ENCODE measurements at places on chromosomes 5 and 9.

DNA sequence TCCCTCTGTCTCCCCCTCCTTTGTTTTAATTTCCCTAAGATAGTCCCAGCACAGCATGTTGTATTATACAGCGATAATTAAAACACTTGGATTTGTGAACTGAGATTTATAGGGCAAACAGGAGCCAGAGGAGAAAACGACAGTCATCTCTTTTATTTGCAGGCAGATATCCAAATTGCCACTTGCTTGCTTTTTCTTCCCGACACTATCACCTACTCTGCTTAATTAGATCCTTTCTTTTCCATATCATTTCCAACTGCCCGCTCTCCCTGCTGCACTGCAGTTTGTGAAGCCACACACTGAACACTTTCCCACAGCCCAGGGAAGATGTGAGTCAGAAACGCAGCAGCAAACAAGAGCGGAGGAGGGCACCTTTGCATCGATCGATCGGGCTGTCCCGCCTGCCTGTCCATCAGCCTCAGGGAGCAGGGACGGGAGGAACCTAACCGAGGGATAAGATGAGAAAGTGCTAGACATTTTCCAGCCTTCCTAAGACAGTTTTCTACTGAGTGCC is 35.8 kb upstream of the SPRY4 start:
- DNase-seq: peak; percentile 51

GRCh38 chr5:11191673-11192072 is 430.6 kb upstream of the DAP start:
- no peak for DNase-seq

DNA sequence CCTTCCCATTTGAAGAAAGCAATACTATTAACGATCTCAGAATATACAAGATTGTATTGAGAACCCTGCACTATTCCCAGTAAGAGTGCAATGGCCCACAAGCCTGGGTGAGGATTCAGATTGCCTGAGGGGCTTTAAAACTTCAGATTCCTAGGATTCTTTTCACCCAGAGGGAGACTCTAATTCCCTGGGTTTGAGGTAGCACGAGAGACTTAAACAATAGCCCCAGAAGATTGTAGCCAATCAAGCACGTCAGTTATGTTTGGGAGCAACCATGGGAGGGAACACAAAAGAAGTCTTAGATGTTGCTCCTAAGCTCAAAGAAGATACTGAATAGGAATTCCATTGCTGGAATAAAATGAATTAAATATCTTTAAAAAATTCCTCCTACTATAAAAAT is 17.9 kb downstream of the MRPS27 start:
- DNase-seq: peak; percentile 95

DNA sequence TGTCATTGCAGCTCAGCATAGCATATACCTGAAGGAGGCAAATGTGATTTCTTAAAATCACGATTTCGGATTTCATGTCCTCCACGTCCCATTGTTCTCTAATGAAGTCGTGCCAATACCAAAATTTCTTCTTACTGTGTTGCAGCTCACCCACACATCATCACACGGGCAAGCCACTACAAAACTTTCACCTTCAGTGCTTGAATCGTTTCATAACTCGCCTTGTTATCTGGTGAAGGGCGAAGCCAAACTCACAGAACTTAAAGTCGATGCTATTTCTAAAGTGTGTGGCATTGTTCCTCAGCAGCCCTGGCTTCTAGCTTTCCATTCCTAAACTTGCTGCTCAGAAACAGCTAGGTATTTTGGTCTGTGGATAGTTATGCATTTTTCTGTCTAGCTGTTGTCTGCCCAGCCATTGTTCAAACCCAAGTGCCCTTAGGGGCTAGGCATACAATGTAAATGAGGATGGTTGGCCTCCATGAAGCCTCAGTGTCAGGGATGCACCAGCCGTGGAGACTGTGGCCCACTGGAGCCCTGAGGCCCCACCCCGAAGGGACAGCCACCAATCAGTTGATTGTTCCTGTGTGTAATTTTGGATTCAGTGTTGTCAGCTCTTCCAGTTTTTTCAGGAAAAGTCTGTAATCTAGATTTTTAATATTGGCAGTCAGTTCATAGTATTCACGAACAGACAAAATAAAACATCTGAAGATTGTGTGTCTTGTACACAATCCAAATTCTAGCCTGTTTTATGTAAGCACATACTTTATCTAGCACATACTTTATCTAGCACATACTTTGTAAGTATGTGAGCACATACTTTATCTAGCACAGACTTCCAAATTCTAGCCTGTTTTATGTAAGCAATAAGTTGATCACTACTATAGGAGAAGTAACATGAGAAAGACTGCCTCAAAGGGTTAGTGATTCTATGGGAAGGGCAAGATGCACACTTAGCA is 112.8 kb downstream of the DAPK1 start:
- no peak for DNase-seq

- DNase-seq: no peak
Observed at GRCh38 chr5:132510076-132510475, 19.5 kb upstream of the IRF1 start.

- no peak for DNase-seq
Observed at GRCh38 chr5:74075501-74076484, 449.8 kb downstream of the ARHGEF28 start.

DNA sequence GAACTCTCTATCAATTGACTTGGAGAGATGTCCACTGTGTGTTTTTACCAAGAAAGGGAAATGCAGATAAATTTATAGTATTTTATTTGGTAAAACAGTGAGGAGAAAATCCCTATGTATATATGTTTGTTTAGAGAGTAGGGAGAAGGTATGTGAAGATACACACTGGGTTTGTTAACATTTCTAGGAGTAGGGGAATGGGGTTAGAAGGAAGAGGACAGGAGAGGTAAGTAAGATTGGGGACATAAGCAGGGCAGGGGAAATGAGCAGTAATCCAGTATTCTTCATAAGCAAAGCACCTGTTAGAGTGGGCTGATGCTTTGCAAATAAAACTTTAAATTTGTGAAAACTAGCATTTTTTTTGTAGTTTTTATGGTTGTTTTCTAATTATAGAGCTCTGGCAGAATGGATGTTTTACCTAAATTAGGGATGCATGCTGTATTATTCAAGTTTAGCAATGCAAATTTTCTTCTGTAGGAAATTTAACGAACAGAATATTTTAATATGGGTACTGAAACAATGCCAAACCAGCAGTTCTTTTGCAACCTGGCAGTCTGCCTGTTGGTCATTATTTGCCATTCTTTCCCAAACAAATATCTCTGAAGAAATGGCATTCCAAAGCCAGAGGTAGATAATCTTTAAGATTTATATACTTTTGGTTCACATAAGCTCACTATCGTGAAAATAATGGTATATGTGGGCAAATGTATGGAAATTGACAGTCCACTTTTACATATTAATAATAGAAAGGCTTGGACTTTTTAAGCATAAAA is 19.4 kb upstream of the DCP2 start:
- DNase-seq: no peak

DNA sequence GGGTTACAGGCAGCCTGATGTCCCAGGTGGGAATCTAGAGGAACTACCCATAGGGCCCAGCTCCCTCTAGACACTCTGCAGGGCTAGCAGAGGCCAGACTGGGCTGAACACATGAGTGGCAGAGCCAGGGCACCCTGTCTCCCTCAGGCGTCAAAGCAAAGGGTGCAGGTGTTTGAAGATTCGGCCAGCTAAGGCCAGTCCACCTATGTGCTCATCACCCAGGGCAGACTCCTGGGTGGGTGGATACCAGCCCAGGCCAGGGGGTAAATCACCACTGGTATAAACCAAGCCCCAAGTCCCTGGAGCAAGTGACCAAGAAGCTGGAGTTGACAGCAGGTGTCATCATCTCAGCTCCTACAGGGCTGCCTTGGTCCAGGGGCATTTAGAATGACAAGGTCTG is 3.4 kb downstream of the CCDC180 start:
- no peak for DNase-seq

DNA sequence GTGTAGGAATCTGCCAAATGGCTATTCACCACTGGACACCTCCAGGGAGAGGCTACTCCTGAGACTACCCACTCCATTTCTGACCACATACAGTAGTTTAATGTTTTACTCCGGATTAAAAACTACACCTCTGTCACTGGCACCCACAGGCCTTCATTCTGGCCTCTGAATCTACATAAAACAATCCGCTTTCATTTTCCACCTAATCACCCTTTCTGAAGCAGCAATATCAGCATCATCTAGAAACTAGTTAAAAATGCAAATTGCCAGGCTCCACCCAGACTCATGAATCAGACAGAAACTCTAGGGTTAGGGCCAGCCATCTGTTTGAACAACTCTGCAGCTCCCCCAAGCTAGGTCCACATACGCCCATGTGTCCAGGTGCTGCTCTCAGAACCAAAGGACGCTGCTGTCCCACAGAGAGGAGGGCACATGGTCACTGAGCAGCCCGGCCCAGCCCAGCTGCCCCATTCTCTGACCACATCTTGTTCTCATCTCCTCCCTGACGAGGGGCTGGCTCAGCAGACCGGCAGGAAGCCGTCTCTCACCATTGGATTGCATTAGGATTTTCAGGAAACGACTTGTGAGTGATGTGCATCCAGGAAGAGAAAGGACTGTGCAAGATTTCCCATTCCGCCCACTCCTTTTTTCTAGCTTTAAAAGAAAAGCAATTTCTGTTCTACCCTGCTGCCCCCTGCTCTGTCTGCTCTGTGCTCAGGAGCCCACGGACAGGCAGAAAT is 34.7 kb downstream of the ADAM19 start:
- no peak for DNase-seq

DNA sequence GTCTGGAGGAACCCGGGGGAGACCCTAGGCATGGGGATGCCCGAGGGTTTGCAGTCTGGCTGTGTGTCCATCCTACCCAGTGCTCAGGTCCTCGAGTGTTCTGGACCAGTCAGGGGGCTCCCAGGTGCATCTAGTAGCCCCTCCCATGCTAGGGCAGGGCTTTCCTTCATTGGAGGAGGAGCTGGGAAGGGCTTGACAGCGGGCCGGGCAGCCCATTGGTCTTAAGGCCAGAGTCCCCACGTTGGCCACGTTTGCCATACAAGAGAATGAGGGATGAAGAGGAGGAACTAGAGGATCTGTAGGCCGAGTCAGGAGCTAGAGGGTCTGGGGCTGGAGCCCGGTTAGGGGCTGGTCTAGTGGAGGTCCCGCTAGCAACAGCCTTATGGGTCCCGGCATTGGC is 37.3 kb upstream of the CTSV start:
- DNase-seq: peak; percentile 76

DNA sequence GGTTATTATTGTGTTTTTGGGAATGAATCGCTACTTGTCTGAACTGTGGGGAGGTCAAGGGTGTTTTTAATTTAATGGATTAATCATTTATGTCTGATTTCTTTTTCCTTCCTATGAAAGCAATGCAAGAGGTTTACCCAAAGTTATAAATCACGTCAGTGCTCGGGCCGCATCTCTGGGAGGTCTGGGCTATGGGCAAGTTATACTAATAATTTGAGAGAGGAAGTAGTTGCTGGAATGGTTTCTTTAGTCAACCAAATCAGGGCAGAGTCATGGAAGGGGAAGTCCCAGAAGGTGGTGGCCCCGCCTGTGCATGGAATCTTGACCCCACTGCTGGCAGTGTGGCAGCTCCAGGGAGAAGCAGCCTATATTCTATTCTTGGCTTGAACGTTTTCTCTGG is 180.2 kb downstream of the HSPA4 start:
- no peak for DNase-seq

DNA sequence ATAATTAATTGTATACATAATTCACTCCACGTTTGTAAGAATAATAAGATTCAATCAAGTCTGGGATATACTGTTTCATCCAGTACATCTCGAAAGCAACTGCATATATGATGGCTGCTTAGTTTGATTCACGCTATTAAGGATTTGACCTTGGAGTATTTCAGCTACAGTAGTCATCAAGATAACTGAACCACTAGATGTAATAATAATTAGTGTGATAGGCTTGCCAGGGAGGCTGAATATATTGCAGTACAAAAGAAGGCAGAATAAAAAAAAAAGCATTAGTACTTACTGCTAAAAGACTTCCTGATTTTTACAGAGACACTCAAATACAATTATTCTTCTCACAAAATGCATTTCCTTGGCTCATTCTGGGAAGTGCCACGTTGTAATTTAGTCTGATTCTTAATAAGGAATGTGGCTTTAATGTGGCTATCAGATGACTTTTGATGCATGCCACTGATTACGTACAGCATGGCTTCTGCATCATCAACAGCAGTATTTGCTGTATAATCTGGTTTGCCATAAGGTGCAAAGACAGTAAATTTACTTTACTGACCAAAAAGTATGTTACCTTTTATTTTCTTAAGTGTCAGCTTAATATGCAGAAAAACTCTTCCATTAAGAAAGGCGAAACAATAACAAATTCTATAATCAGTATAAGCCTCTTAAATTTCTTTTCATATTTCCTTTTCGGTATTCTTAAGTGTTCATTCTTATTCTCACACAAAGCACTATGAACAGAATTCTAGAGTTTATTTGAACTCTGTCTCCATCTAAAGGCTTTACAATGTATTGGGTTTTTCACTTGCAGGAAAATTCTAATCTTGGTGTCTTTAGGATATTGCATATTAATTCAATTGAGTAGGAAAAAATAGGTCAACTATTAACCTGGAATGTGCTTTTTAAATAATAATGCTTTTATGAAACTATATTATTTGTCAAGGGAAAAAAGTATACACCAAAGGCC is 166.4 kb downstream of the SLF1 start:
- DNase-seq: no peak

DNA sequence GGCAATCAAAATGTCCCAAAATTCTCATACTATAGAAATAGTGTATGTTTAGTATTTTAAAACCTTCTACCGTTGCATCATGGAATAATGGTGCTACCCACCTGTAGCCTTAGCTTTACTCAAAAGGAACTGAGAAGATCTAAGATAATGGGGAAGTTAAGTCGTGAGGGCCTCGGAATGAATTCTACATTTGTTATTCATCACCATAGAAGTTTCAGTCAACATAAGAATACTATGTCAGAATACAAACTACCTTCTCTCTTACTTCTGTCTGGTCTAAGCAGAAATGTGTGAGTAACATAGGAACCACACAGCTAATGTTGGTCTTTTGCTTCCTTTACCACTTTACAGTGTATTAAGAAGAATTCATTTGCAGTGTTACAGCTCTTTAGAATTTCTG is 43.2 kb downstream of the RFK start:
- no peak for DNase-seq

DNA sequence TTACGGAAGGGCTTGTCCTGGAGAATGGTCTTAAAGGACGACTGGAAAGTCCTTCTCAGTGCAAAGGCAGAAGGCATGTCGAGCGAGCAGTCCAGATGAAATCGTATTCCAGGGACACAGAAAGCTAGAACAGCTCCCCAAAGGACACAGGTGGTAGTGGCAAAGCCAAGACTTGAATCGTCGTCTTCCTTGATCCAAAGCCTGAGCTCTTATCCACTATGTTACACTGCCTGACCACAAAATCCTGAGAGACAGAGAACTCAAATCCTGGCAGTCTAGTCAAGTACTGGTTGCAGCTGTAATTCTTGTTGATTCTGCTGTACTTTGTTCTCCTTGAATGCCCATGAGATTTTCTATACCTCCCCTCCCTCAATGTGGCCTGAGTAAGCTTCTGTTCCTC is 198.7 kb downstream of the TARS1 start:
- no peak for DNase-seq

Data from GM23338 (cell line).